ENCODE measurements at places on chromosomes 16 and 17.
A peak's percentile ranks its signal among the peaks of the same experiment; 100 is the strongest.

- DNase-seq: no peak
Observed at GRCh38 chr16:12853972-12854371, 47.4 kb upstream of the SHISA9 start.

DNA sequence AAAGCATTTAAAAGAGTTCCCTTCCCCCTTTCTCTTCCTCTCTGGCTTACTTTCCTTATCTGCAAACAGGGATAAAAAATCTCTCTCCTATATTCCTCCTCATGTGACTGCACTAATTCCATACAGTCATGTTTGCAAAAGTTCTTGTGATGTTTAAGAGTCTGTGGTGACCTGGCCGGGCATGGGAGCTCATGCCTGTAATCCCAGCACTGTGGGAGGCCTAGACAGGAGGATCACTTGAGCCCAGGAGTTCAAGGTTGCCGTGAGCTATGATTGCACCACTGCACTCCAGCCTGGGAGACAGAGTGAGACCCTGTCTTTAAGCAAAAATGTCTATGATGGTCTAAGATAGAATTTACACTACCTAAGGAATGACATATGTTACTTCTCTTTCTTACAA is 19.6 kb downstream of the NOG start:
- DNase-seq: no peak

DNA sequence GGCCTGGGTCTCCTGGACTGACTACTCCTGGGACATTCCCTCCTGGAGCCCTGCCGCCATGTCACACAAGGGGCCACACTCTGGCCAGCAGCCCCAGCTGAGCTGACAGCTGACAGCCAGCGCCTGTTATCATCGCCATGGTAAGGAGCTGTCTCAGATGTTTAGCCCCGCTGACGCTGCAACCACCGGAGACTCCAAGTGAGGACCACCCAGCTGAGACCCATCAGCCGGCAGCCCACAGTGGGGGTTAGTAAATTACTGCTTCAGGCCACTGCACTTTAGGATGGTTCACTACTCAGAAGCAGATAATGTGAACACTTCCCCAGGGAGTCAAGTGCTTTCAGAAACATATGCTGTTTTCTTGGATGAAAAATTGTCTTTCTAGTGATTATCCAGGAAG is 14.6 kb upstream of the SPHK1 start:
- no peak for DNase-seq

DNA sequence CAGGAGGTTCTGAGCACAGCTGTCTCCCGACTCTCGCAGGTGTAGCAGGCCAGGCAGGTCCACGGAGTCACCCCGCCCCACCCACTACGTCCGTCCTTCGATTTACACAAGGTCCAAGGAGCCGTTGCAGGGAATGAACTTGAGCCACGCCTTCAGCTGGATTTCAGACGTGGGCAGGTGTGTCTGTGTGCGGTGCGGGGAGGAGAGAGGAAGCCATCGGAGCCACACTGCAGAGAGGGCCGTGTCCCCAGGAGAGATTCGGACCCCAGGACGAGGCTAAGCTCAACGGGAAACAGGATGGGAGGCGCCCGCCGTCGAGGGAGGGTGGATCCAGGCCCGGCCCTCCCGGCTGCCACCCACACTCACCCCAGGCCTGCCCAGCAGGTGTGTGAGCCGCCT is 50.3 kb downstream of the RPH3AL start:
- DNase-seq: no peak

DNA sequence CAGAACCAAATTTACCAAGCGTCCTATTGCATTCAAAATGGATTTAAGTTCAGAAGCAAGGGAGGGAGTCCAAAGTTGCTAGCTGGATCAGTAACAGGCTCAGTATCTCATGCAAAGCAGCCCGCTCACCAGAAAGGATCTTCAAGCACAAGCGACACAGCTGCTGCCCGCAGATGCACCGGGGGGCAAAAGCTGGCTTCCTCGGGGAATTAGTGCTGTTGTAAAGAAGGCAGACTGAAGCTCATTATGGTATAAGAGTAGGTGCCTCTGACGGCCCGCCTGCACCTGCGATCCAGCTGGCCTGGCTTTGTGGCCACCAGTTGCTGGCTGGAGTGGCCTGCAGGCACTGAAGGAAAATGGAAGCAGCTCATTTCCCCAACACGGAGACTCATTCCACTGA is 128.4 kb upstream of the RCVRN start:
- DNase-seq: no peak

- DNase-seq: no peak
Observed at GRCh38 chr16:1982013-1982433, 754 bp upstream of the NOXO1 start.

DNA sequence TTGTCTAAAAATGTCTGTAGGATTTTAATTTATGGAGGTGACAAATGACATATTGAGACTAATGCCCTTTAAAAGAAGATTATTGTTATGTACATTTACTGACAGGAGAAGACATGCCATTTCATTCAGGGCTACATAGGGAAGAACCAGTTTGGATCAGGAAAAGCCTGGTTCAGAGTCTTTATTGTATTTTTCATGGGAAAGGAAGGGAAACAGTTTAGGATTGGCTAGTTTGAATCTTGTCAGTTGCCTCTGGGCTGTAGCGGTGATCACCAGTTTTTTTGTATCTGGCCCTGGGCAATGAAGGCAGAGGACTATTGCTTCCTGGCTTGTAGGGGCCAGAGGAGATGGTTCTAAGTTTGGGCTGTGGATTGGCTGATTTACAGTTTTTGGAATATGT is 31.8 kb downstream of the NSRP1 start:
- no peak for DNase-seq

DNA sequence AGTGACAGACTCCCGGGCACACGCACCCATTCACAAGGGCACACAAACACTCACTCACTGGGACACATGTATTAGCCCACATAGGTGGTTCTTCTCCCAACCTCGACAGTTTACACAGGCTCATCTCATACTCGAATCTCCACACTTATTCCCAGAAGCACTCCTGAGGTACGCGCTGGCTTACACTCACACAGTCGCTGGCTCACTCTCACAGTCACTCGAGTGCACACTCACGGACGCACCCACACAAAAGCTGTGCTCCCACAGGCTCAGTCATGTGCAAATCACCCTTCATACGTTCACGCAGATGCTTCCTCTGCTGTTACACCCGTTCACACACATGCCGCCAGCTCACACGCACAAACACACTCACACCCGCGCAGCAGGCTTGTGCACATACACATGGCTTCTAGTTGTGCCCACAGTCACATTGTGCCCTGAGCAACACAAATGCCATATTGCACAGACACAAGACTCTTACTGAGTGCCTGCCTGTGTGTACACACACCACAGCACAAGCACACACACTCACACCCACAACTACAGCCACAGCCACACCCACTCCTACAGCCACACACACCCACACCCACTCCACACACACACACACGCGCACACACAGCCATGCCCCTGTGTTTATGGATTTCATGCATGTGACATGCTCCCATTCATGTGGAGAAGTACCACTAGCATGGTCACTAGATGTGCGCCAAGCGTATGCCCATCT is 8.4 kb upstream of the PRR29 start:
- DNase-seq: no peak

GRCh38 chr16:11181899-11182279 is 74.1 kb downstream of the SOCS1 start:
- DNase-seq: no peak

DNA sequence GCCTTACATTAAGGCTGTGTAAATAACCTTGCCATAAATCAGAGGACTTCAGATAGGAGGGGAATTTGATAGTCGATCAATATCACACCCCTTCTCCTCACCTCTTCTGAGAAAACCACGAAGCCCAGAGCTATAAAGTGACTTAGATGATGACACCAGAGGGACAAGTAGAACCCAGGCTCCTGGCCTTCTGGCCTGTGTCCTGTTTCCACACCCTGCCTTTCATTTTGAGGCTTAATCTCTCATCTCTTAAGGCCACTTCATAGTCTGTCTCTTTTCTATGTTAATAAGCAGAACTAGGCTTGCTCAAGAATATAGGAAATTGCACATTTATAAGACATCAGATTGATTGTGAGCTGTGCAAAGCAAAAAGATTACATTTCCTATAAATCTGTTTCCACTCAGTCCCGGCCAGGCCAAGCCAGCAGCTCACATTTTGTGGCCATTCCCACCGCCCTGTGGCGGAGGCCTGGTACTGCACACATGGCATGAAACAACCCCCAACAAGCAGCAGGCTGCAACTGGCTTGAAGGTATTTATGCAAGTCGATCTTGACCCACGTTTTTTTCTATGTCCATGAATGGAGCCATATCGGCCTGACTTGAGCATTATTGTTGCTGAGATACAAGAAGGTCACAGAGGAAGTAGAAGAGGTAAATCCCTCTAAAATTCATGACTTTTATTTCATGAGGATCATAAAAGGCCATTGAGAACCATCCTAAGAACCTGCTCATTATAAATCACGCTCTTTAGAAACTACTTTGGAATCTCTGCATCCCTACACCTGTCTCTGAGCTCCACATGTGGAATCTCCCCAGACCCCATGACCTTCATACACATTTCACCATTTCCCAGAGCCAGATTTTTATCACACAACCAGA is 93.7 kb downstream of the PMP22 start:
- peak; percentile 80 for DNase-seq

DNA sequence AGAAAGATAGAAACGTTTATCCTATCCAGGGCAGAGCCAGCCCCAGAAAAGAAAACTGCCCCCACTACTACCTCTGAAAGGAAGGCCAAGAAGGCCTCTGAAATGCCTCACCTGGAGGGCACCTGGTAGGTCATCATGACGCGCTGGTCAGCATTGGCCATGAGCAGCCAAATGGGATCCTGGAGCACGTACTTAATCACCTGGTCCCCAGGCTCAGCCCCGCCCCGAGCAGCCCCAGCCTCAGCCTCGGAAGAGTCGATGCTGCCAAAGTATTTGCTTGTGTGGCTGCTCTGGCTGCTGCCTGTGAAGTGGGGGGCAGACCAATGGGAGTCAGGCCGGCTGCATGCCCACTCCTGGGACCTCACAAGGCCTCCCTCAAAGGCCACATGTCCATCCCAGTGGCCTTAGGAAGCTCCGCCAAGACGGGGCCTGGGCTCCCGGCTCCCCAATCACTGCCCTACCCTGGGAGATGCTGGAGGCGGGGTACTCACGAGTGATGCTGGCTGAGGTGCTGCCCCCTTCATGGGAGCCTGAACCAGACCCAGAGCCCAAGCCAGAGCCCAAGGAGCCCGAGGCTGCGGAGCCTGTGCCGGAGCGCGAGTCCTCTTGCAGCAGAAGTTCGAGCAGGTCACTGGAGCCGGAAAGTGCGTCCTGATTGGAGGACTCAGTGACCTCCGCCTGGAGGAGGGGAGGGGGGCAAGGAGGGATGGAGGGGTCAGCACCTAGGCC is 9.9 kb downstream of the PER1 start:
- peak; percentile 68 for DNase-seq

DNA sequence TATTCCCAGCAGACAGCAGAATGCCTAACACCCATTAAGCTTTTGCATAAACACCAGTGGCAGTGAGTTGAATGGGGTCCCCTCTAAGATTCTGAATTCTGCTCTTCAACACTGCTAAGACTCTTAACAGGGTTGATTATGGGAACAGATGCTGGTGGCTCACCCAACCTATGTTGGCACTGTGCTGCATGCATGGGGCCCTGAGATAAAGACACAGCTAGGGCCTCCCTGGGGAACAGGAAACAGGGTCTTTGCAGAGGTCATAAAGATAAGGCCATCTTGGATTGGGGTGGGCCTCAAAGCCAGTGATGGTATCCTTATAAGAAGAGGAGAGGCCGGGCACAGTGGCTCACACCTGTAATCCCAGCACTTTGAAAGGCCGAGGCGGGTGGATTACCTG is 190.8 kb downstream of the SLC39A11 start:
- no peak for DNase-seq

GRCh38 chr17:68849673-68850610 is 105.2 kb downstream of the ABCA8 start:
- DNase-seq: no peak

DNA sequence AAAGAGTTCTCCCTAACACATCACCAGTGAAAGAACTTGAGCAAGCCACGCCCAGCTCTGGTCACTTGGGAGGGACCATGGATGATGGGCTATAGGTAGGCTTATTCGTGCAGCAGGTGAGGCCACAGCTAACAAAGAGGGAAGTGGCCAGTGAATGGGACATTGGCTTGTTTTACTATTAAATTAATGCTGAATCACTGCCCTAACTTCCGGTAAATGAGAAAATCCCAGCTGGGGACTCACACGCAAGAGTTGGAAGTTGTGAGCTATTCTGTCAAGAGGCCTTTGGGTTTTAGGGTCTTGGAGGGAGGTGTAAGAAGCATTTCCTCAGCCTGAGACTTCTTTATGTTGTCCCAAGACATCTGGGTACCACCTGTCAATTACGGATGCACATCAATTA is 315.3 kb downstream of the XYLT1 start:
- DNase-seq: no peak

- DNase-seq: no peak
Observed at GRCh38 chr16:29011112-29011511, 26.3 kb downstream of the LAT start.

Measured in sciatic nerve (tissue), 2 donors.